ENCODE measurements at places on chromosomes 4 and X.

- DNase-seq, result peak; percentile 6
Measured at GRCh38 chrX:120251471-120252011, 929 bp downstream of the ZBTB33 start.

- no peak for DNase-seq
Measured at GRCh38 chr4:79636991-79637390, 229.0 kb upstream of the GK2 start.

DNA sequence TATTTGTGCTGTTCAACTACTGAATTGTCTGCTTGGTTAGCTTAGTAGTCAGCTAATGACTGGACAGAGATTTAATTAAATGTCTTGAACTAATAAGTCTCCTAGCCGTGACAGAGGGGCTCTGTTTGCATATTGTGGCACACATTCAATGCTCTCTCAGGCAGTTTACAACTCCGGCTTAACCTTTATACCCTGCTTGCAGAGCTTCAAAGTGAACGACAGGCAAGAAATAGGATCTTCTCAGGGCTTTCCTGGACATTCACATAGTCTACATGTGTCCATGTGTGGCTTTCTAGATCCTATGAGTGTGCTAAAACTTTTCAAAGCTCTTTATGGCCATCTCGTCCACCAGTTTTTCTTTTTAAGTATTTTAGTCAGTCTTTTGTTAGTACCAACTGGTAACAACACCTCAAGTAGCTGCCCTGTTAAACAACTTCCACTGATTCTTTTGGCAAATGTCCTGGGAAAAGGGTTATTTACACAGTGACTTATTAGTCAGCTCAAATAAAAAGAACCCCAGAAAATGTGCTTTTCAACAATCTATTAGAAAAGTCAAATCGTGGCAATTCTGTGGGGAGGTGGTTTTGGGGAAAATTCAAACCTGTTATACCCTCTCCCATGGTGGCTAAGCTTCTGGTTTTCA, 28.6 kb downstream of the OR13H1 start:
- no peak for DNase-seq

- no peak for DNase-seq
Measured at GRCh38 chr4:164109503-164109902, 615.0 kb downstream of the TMA16 start.

DNA sequence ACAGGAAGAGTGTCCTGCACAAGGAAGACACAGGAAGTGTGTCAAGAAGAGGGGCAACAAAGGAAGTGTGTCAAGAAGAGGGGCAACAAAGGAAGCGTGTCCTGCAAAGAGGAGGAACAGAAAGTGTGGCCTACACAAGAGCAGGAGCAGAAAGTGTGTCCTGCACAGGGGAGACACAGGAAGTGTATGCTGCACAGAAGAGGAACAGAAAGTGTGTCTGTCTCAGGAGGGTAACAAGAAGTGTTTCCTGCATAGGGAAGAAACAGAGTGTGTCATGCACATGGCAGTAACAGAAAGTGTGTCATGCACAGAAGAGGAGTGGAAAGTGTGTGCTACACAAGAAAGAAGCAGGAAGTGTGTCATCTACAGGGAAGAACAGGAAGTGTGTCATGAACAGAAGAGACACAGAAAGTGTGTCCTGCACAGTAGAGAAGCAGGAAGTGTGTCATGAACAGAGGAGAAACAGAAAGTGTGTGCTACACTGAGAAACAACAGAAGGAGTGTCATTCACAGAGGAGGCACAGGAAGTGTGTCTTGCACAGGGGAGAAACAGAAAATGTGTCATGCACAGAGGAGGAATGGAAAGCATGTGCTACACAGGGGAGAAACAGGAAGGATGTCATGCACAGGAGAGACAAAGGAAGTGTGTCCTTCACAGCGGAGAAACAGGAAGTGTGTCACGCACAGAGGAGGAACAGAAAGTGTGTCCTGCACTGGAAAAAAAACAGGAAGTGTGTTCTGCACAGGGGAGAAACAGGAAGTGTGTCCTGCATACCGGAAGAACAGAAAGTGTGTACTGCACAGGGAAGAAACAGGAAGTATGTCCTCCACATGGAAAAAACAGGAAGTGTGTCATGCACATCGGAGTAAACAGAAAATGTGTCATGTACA, 526.4 kb upstream of the PRKX start:
- no peak for DNase-seq

DNA sequence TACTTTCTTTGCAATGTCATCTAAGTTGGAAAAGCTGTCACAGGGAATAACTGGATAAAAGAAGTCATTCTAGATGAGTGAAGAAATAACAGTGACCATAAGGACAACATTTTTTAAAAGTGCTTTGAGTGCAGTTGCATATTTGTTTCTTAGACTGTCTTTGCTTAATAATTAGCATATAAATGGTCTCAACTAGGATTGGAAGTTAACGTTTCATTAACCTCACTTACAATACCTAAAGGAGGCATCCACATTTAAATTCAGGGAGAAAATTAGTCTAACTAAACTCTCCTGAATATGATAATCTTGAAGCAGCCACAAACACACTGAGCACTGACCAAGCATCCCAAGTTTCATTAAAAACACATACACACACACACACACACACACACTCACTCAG, 780.7 kb downstream of the PCDH18 start:
- no peak for DNase-seq

DNA sequence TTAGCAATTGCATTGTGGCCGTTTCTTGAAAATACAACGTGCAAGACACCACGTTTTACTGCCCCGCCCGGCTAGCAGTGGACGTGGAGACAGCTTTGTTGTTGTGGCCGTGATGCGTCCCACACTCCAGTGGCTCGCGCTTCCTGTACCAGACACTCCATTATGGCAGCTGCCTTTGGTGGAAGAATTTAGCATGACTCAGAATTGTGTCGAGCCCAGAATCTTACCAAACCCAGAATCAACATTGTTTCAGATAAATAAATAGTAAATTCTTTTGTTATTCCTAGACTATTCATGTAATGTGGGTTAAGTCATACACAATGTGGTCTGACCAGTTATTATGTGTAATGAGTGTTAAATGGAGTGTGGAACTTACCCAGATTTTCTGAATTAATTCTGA, 25.3 kb upstream of the S100P start:
- no peak for DNase-seq

Data from NCI-H1105 (cell line).